Activated CD4-positive, alpha-beta T cell treated with anti-CD3 and anti-CD28 coated beads, Interleukin-2, Interleukin-6, amounts not matched to agents 100 ng/mL and 50 ng/mL, durations not matched to agents 16 hours and 8 hours (primary cell): ENCODE measurements at places on chromosomes 5 and 9.

GRCh38 chr9:133574771-133575170 lies 34.4 kb downstream of the FAM163B start:
- no peak for DNase-seq

GRCh38 chr5:167785106-167785505 lies 506.3 kb upstream of the WWC1 start:
- DNase-seq = no peak

DNA sequence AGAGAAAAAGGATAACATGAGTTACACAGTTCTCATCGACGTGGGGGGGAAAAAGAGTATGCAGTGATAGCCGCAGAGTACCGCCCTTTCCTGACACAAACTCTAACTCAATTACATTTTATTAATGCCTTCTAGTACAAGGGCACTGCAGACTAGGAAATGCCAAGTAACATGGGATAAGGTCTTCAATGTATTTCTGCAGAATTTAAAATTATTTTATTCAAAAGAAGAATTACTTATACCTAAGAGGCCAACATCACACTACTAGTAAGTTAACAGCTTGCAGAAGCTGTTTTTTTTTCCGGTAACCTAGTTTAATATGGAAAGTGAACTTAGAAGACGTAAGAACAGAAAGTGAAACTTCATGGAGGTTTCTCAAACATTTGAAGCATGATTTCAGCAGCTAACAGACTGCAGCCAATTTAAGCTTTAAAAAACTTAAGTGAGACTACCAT lies 3.9 kb downstream of the SETX start:
- peak; percentile 60 for DNase-seq

DNA sequence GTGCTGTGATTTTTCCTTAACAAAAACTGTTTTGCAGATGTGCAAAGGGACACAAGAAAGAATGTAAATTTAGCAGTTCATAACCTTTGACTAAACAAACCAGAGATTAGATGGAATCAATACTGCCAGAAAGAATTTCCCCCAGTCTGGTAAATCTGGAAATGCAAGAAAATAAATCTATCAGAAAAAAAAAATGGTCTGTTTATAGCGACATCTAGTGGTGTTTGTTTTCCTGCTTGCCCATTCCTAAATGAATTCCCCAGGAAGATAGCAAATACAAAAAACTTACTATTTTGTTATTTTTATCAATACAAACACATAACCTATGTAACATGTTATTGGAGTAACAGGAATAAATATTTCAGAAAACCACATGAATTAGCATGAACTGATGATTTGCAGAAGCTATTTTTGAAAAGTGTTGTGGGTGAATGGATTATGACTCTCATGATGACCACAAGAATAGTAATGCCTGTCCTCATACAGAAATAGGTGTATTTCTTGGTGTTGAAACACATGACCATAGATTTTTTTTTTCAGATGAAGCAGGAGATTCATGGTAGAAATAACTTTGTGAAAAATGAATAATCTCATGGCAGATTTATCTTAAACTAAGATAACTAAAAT lies 1703.8 kb downstream of the MAT2B start:
- peak; percentile 19 for DNase-seq

- DNase-seq = no peak
Observed at GRCh38 chr5:71860048-71860447, 141.0 kb downstream of the CARTPT start.

- no peak for DNase-seq
Observed at GRCh38 chr5:54876976-54877375, 108.4 kb downstream of the ESM1 start.

DNA sequence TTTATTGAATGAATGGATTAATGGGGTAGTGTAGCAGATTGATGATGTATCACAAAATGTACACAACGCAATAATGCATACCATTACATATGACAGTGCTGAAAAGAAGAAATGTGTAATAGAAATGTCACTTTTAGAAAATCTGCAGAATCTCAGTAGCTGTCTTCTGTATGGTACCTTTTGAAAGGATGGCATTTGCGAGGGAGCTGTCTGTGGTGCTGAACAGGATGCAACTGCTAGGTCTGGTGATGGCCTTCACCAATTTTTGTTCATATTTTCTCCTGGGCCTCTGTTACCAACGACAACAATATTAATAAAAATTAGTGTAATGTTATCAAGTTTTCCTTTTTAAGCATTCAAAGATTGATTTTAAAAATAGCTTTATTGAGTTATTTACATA lies 36.2 kb upstream of the OTULIN start:
- DNase-seq = peak; percentile 57

DNA sequence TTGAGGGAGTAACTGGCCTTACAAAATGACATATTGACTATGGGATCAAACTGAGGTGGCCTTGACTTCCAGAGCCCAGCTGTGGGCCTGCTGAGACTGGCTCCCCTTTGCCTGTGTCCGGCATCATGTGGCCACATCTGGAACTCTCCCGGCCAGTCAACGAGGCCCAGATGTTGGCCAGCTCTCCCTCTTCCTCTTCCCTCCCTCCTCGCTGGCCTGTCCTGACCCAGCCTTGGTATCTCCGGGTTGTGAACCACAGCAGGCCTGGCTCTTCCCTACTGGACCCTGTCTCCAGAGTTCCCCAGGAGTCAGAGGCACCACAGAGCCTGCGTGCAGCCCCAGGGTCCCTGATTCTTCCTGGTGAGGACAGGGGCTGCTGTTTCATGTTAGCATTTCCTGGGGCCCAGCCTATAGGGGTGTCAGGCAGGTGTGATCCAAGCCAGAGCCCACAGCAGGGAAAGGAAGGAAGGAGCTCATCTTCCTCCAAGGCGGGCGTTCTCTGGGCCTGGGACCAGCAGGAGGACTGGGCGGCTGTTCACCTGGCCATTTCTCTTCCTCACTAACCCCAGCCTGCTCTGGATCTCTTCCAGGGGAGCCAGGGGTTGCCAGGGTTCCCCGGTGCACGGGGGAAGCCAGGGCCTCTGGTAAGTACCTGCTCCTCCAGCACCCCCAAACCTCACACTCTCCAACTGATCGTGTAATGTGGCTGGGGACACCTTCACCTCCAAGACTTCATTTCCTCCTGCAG lies 81.2 kb downstream of the COL27A1 start:
- DNase-seq = no peak

DNA sequence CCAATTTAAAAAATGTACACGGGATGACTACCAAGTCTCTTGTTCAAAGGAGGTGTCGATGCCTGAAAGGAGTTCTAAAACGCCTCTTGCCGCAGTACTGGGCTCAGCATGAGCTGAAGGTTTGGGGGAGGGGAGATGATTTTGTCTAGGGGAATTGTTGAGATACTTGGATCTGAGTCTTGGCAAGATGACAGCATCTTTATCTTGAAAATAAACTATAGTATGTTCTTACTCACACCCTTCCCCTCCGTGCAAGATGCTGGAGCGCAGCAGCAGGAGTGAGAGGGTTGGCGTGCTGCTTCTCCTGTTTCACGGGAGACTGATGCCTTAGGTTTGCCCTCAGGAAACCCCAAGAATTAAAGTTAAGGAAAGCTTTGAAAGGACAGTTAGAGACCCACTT lies 47.3 kb downstream of the FAM78A start:
- no peak for DNase-seq

DNA sequence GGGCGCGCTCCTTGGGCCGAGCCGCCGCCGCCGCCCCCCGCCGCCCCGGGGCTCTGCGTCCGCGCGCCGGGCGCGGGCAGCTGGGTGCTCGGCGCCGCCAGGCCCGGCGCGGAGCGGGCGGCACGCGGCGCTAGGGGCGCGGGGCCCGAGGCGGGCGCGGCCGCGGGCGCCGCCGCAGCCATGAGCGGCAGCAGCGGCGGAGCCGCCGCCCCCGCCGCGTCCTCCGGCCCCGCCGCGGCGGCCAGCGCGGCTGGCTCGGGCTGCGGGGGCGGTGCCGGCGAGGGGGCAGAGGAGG lies 351 bp downstream of the TRIO start:
- no peak for DNase-seq

GRCh38 chr9:92140074-92140753 lies 25.0 kb upstream of the SPTLC1 start:
- peak; percentile 80 for DNase-seq

DNA sequence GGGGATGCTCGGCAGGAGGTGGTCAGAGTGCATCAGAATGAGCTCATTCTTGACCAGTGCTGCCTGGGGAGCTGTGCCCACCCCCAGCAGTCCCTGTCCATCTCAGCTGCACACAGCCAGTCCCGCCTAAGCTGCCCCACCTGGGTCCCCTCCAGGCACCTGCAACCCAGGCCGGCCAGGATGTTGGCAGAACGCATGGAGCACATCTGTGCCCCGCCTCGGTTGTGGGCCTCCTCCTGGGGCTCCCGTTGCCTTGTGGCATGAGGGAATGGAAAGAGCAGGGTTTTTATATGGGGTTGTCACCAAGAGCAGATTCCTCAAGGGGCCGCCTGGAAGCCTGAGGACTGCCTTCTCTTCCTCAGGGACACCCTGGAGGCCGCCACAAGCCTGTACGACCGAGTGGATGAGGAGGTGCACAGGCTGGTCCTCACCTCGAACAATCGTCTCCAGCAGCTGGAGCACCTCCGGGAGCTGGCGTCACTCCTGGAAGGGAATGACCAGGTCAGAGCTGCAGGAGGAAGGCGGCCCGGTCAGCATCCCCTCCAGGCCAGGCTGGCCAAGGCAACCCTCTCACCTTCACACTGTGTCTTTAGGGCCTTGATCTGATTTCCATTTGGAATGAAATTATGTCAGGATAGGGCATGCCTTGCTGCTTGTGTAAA lies 34.8 kb upstream of the LRRC14B start:
- DNase-seq = no peak

DNA sequence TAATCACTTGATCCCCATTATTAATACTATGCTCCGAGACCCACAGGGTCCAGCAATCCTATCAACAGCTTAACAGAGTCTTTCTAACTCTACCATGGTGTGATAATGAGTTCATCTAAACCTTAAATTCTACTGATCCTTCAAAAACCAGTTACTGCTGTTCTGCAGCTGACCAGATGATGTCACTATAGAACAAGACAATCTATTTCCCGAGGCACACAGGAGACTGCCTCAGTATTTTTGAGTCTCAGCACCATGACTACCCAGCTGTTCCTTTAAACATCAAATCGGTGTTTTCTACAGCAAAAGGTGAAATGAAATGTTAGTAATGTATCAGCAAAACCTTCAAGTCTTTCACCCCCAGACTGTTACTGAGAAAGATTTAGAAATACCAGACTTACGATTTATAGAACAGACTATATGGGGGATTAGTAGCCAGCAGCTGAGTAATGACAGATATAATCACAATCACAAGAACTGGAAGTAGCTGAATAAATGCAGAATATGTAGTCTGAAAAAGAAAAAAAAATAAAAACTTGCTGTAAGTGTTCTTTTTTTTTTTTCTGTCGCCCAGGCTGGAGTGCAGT lies 16.9 kb downstream of the DNAJC18 start:
- peak; percentile 85 for DNase-seq

GRCh38 chr5:77319117-77319804 lies 108.8 kb downstream of the PDE8B start:
- DNase-seq = no peak

DNA sequence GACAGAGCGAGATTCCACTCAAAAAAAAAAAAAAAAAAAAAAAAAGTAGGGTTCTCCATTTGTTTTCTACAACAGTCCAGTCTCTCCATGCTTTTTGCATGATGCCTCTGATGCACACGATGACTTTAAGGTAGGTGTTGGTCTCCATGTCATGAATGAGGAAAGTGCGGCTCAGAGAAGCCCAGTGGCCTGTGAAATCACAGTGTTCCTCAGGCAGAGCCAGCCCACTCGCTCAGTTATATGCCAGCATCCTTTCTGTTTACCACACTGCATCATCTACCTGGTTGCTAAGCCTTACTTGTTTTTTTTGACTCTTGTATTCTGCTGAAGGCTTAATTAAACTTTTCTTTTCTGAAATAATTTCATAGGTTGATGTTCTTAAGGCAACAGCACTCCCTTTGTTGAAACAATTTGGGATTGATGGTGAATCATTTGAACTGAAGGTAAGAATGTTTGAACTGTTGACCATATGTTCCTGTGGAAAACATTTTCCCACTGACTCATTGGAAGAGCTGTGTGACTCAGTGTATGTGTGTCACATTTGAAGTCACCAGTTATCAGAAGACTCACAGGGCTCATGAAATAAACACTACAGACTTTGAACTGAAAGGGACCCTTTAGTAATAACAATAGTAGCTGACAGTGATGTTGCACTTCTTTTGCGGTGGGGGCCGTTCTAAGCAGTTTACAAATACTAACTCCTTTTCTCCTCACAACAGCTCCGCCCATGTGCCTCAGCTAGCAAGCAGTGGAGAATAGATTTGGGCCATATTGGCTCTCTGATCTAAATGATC lies 40.2 kb downstream of the RCL1 start:
- DNase-seq = peak; percentile 88

GRCh38 chr9:127180457-127181314 lies 58.3 kb upstream of the ANGPTL2 start:
- DNase-seq = no peak

- no peak for DNase-seq
Observed at GRCh38 chr5:62168506-62169281, 137.3 kb upstream of the KIF2A start.

DNA sequence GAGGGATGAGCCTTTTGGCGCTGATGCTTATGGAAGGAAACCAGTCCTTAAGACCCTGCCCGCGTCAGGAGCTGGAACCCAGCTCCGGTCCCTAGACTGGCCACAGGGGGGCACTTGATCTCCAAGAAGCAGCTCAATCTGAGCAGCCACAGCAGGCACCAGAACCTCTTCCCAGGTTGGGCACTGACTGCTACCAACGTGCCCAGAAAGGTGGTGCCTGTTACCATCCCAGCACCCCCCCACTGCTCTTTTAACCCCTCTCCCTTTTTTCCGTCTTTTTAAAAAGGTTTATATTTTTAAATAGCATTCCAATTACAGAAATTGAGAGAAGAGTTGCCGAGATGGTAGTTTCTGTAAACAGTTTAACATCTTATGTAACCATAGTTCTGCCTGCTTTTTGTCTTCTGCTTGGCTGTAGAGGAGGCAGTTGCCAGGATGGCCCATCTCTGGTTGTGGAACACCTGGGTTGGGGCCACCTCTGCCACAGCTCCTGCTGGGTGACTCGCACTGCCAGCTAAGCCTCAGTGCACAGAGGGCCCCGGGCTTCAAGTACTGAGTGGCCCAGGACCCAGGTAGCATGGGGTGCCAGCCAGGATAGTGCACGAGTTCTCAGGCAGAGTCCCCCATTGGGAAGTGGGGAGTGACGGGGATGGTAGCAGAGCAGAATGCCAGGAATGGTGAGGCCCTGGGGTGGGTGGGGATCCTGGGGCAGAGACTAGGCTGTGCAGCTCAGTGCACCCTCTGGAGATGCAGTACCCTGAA lies 62.8 kb downstream of the PFDN1 start:
- DNase-seq = peak; percentile 76

- no peak for DNase-seq
Observed at GRCh38 chr9:21002040-21002439, 29.4 kb downstream of the HACD4 start.

GRCh38 chr5:80644900-80645299 lies 9.6 kb upstream of the MSH3 start:
- DNase-seq = no peak

- DNase-seq = no peak
Observed at GRCh38 chr5:151570512-151571269, 20.4 kb downstream of the FAT2 start.
